ENCODE measurements at places on chromosomes 5 and 9.

GRCh38 chr9:115855458-115856133, 298.0 kb upstream of the PAPPA start:
- no peak for DNase-seq

DNA sequence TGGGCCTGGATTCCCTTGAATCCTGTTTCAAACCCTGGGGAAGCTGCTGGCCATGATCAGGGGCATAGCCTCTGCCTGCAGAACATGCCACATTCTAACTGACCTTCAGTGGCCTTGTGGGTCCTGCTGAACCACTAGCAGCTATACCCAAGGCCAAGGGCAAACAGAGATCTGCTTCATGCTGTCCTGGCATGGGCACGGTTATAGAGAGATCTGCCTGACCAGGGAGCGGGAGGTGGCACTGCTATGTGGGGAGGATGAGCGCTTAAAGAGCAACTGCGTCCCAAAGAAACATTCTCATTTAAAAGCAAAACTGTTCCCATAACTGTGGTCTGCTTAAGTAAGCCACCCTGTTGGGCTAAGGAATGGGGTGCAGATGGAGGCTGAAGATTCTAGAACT, 36.5 kb upstream of the SYNPO start:
- no peak for DNase-seq

DNA sequence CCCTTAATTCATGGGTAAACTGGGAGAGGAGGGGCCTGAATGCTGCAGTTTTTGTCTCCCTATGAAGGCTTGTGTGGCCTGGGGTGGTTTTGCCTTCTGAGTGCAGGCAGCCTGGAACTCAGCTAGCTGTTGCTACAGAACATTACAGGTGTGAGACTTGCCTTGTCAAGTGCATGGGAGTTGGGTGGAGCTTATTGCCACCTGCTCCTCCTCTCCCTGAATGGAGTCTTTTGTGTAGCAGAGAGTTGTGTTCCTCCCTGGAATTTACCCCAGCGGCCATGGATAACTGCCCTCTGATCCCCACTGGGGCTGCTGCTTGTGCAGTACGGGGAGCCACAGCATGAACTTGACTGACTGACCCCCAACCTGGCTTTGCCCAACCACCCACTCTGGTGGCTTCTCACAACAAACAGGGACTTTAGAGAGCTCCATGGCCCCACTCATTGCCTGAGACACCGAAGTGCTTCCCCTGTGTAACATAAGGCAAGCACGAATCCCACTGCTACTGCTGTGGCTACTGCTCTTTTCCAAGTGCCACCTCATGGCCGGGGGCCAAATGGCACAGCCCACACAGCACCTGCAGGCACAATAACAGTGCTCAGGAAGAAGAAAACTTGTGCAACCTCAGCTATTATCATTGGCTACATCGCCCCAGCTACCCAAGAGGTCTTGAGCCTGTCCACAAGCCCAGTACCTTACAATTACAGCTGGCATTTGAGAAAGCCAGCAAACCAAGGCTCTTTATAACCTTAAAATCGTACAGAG, 942.9 kb downstream of the CDH18 start:
- no peak for DNase-seq

DNA sequence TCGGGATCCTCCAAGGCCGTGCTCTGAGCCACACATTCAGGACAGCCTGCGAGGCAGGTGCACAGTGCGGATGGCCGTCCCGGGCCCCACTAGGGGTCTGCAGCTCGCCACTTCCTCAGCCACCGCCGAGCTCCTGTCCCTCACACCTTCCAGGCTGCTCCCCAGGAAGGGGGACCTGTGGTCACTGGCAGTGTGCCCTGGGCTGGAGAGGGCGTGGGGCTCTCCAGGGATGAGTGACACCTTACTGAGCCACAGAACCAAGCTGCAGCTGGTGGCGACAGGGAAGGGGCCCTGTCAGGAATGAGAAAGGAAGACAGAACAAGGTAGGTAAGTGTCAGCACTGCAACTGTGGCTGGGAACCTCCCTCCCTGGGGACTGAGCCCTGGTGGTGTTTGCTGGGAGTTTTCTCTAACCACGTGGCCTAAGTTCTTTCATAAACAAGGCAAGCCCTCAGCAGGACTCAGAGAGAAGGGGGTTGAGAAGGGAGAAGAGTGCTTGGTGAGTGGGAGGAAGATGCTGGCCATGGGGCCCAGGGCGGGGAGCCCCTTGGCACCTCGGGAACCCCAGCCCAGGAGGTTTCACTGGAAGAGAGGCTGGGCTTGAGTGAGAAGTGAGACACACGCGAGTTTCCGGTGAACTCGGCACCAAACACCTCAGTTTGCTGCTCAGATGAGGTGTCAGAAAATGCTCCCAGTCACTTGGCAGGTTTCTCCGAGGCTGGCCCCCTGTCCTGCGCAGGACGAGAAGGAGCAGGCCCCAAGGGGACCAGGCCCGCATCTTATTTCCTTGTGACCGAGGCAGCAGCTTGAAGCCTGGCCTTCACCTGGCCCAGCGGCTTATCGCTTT, 5.2 kb downstream of the IL13 start:
- peak; percentile 18 for DNase-seq

- DNase-seq = no peak
These were observed 43.5 kb downstream of the MOCS2 start for GRCh38 chr5:53066088-53066487.

DNA sequence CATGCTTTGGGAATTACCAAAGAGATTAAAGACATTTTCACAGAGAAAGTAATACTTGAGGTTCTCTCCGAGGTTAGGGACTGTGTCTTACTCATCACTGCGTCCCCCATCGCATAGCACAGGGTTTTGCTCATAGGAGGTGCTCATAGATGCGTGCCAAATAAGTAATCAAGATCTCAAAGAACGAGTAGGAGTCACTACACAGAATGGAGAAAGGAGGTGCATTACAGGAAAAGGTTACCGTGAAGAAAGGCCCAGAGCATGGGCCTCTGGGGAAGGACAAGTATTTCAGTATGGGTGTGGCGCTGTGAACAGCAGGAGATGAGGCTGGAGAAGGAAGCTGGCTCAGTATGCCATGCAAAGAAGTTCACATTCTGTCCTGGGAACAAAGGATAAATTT, 182.4 kb downstream of the ACTL7B start:
- DNase-seq = no peak

DNA sequence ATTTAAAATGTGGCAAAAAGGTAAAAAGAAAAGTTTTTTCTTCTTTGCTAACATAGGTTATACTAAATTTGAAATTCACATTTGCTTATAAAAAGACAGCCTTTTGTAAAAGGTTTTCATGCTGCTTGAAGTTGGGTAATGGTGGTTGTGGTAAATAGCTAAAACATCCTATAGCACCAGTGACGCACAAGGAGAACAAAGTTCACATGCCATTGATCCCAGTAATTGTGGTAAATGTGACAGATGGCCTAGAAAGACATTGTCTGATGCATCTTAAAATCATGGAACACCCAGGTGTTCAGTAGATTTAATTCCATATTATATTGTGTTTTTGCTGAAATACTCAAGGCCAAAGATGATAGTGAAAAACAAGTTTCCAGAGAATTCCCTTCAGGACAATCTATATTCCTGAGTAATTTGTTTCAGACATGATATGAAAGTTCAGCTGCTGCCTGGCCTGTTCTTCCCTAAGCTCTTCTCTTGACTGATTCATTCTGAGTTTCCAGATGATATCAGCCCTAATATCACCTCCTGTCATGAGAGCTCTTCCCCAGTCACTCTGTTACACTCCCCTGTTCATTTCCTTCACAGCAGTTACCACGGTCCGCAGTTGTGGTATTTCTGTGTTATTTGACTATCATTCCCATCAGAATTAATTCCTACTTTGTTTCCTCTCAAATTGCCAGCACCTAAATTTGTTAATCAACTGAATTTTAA, 4.6 kb upstream of the FBXL17 start:
- DNase-seq = no peak

- DNase-seq = no peak
These were observed 13.4 kb downstream of the EXD3 start for GRCh38 chr9:137409515-137409914.

DNA sequence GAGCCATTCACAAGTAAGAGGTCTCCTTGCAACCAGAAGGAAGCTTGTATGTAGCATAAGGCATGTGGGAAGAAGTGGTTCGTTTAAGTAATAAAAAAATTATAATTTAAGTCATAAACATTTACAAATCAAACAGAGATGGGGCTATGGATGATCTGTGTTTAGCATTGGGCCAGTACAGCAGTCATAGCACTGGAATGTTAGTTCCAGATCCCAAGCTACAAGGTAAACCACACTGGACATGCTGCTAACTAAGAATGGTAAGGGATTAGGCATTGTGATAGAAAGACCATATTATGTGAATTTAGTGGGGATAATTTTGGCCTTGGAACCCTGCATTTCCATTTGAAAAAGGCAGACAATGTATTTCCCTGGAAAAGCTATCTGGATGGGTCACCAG, 170.4 kb upstream of the KCNN2 start:
- DNase-seq = no peak

- no peak for DNase-seq
These were observed 305.9 kb downstream of the SLIT3 start for GRCh38 chr5:168995024-168995423.

GRCh38 chr5:69416180-69416579, 1.3 kb downstream of the MARVELD2 start:
- DNase-seq = no peak

DNA sequence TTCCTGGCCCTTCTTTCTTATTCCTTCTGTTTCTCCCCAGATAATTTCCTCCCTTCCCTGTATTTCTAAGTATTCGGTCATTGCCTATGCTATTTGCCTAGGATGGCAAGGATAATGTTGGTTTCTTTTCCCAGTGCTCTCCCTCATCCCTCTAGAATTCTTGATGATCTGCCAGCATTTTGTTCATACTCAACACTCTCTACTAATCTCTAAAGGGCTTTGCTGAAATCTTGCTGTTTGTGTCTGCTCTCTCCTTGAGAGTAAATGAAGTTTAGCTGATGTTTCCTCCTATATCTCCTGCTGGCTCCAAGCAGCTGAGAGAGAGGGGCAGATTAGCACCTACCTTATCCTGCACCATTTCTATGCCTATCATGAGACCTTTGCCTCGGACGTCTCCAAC, 38.1 kb downstream of the AGXT2 start:
- DNase-seq = no peak

GRCh38 chr9:73125651-73126050, 26.0 kb upstream of the ANXA1 start:
- DNase-seq = no peak

- DNase-seq = no peak
These were observed 52.2 kb downstream of the ABHD17B start for GRCh38 chr9:71858812-71859211.

GRCh38 chr5:83147593-83147992, 70.2 kb downstream of the XRCC4 start:
- DNase-seq = no peak

GRCh38 chr5:152527358-152528052, 122.4 kb upstream of the NMUR2 start:
- peak; percentile 5 for DNase-seq

- DNase-seq = no peak
These were observed 244.1 kb downstream of the ADGRV1 start for GRCh38 chr5:90802474-90803317.

DNA sequence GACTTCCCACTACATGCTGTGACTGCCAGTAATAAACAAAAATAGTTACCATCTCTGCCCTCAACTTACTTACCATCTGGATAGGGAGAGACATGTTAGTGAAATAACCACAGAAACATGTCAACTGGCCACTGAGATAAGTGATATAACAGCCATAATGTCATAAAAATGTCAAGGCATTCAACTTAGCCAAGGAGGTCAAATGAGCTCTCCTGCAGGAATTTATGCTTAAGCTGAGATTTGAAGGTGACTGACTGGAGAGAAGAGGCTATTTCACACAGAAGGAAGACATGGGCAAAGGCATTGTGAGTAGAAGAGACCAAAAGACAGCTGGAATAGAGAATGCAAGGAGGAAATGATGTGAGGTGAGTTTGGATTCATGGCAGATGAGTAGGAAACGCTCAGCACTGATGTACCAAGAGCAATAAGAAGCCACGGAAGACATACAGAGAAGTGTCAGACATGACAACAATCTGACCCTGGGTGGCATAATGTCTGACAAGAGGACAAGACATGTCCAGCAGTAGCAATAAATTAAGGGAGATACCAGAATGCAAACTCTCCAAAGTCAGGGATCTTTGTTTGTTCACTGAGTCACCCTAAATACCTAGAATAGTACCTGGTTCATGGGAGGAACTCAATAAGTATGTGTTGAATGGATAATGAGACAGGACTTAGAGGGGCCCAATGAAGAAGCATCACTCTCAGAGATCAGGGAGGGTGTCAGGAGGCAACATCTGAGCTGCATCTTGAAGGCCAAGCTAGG, 318.8 kb downstream of the ACTL7B start:
- no peak for DNase-seq

DNA sequence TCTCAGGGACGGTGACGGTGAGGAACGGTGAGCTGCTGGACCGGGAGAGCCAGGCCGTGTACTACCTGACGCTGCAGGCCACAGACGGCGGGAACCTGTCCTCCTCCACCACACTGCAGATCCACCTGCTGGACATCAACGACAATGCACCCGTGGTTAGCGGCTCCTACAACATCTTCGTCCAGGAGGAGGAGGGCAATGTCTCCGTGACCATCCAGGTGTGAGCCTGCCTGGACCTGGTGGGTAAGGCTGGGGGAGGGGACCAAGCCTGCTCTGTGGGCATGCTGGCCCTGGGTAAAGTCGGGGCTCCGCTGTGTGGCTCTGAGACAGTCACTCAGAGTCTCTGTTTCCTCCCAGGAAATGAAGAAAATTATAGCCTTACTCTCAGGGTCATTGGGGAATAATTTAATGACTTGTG, 29.3 kb downstream of the CDHR2 start:
- peak; percentile 44 for DNase-seq

- no peak for DNase-seq
These were observed 82.4 kb upstream of the IFNK start for GRCh38 chr9:27441741-27442070.

- no peak for DNase-seq
These were observed 67.9 kb downstream of the NFIB start for GRCh38 chr9:14245901-14246525.

DNA sequence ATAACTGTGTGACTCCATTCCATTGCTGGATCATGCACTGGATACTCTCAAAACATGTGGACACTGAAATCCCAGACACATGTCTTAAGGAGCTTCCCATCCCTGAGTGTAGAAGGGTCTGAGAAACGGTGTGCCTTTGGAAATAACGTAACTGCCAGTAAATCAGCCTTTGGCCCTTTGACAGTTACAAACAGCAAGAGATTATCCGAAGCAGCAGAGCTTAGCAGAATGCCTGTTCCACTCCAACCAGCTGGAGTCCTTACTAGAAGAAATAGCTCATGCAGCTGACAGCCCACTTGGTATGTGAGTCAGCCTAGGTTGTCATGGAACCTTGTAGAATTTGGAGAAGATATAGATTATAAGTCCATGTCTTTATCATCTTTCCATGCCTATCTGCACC, 7.0 kb downstream of the TMEM252 start:
- no peak for DNase-seq

- DNase-seq = no peak
These were observed 73.4 kb downstream of the FBXO38 start for GRCh38 chr5:148457183-148457620.

- DNase-seq = no peak
These were observed 56.7 kb upstream of the CTNNA1 start for GRCh38 chr5:138696501-138696900.

DNA sequence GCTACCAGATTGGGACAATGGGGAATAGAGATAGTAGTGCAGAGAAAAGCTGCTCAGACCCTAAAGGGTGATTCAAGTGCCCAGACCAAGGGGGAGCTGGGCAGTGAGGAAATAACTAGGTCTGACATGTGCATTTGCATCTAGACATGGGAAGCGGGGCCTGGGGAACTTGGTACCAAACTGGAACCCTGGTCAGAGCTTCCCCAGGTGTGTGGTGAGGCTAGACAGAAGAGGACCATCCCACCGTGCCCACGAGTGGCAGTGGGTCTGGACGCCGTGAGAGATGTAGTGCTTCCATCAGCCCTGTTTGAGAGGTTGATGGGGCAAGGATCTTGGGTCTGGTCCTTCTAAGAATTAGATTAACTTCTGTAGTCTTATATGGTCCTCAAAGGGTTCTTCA, 7.6 kb downstream of the TMEM8B start:
- DNase-seq = no peak
